ENCODE measurements at places on chromosomes 3 and 15. TPM values are rescaled to one million over a fixed set of nuclear protein-coding genes. Genes with fewer than 3 reads are reported as not detected.

CYP19A1 gene
- not detected for total RNA-seq

RGMA gene
- 39.8 TPM for total RNA-seq

PATL2 gene
- 0.65 TPM for total RNA-seq

DNA sequence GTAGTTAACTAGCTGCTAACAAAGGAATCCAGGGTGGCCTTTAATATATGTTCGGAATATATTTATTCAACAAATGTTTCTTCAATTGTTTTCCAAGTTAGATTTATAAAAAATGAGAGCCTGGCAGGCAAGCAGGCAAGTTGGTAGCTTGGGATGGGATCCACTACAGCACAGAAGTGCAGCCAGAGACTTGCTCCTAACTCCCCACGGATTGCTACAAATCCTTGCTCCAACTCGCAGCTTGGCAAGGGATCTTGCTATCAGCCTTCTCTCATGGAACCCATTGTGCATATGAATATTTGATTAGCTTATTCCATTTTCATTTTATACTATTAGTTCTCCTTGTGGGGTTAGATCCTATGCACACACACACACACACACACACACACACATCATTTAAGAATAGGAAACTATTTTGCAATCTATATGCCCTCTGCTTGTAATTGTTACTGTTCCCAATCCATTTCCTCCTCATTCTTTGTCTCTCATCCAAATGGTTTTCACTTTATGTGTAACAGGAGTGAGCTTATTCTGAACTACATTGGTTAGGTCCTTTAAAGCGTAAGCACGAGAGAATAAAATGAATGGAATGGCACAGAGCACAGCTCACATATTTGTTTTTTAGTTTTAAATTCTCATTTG, 505.6 kb downstream of the LPP start:
- peaks cover 4% of the 10 kb centered on the region for H3K4me1 ChIP-seq

DNA sequence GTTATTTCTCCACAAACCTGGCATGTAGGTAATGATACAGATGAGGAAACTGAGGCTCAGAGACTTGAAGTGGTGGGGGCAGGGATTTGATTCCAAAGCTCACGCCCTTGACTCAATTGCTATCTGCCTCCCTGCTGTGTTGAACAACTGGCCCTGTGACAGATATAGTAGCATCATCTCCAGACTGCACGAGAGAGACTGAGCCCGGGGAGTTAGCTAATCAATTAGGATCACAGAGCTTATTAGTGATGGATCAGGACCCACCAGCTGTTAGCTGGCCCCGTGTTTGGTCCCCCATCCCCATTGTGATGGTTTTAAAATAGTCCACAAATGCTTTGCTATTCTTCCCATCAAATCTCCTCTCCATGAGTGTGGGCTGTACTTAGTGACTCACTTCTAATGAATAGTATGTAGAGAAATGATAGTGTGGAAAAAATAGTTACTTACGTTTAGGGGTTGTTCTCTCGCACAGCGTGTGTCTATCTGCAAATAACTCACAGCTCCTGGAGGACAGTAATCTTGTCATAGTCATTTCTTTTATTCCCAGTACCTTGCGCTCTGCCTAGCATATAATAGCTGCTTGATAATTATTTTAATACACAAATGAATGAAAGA, 74.4 kb upstream of the KLF13 start:
- DNase-seq: no peak
- H3K4me3 ChIP-seq: no peak overlapping the region
- H3K4me1 ChIP-seq: no peaks in the 10 kb centered on the region
- no peak overlapping the region for H3K27ac ChIP-seq
